ENCODE measurements at places on chromosomes 4 and X. TPM values are rescaled to one million over a fixed set of nuclear protein-coding genes. Genes with fewer than 3 reads are reported as not detected.

GRCh38 chrX:103678199-103678993 lies 8.1 kb downstream of the MORF4L2 start:
- no peak for DNase-seq

GRCh38 chrX:25112156-25112555 lies 96.4 kb upstream of the ARX start:
- no peak for DNase-seq

DNA sequence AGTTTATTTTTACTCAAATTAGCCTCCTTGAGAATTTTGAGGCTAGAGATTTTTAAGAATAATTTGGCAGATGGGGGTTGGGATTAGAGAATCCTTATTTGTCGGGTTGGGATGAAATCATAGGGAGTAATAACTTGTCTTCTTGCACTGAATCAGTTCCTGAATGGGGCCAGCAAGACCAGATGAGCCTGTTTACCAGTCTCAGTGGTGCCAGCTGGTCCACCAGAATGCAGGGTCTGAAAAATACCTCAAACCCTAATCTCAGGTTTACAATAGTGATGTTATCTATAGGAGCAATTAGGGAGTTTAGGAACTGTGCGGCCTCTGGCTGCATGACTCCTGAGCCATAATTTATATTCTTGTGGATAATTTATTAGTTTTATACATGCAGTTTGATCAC lies 705.9 kb upstream of the AGA start:
- no peak for DNase-seq

DNA sequence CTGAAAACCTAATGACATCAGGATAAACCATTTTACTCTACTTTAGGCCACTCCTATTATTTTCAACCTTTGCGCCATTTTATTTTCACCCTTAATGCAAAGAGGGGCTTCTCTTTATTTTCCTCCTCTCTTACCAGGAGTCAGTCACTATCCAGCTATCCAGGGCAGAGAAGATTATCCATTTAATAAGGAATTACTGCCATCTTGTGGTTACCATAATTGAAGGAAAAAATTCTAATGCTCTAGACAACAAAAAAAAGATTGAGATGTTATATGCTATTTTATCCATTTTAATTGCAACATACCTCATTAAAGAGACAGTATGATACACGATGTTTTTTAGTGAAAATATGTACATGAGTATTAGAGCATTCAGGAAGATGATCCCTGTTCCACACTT lies 514.5 kb upstream of the FAM241A start:
- no peak for DNase-seq

GRCh38 chrX:147962476-147962875 lies 18.7 kb upstream of the FMR1NB start:
- no peak for DNase-seq

- DNase-seq, result peak; percentile 43
Measured at GRCh38 chr4:8732681-8733243, 138.9 kb downstream of the HMX1 start.

- no peak for DNase-seq
Measured at GRCh38 chr4:7943211-7943610, 3.5 kb upstream of the AFAP1 start.

DNA sequence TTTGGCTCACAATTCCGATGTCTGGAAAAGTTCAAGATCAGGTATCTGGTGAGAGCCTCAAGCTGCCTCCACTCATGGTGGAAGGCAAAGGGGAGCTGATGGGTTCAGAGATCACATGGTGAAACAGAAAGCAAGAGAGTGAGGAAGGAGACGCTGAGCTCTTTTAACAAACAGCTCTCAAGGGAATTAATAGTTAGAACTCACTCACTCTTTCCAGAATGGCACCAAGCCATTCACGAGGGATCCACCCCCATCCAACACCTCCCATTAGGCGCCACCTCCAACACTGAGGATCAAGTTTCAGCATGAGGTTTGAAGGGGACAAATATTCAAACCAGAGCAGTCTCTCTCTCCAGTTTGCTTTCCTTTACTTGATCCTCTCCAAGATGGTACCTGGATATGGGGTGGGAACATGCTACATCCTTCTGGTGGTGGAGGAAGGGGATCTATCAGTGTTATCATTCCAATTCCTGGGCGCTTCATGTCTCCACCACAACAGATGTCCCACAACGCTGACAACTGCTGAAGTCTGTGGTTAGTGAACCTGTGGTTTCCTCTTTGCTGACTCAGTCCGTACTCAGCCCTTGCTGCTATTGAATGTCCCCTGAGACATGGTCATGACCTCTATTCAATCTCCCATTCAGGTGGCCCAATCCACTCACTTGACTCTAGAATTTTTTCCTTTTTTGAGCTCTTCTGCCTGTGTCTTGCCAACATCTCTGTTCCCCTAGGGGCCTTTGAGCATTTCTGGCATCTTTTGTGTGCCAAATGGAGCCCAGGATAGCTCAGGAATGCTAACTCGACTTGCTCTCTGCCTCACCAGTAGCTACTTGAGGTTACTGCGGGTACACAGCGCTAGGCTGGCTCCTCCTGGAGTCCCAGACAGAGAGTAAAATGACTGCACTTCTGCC lies 395.2 kb downstream of the MID1IP1 start:
- DNase-seq, result no peak

DNA sequence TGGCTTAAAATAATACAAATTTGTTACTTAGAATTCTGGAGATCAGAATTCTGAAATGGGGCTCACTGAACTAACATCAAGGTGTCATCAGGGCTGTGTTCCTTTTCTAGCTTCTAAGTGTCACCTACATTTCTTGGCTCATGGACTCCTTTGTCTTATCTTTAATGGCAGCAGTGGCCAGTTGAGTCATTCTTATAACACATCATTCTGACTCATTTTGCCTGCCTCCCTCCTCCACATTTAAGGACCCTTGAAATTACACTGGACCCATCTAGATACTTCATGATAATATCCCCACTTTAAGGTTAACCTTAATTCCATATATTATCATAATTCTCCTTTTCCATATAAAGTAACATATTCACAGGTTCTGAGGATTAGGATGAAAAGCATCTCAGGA lies 215.9 kb downstream of the GUCY2F start:
- no peak for DNase-seq

The NXF2 gene
- total RNA-seq, result not detected

The REELD1 gene
- 1.1 TPM for total RNA-seq

The RRH gene
- total RNA-seq, result 2.0 TPM

The GLOD5 gene
- not detected for total RNA-seq

The CENPVL1 gene
- total RNA-seq, result not detected

The ARMCX6 gene
- 31.1 TPM for total RNA-seq

All from spleen (tissue), 13 donors.